ENCODE measurements at places on chromosomes 6 and 20.

GRCh38 chr6:130575557-130575956, 209.7 kb downstream of the TMEM200A start:
- no peak for DNase-seq

DNA sequence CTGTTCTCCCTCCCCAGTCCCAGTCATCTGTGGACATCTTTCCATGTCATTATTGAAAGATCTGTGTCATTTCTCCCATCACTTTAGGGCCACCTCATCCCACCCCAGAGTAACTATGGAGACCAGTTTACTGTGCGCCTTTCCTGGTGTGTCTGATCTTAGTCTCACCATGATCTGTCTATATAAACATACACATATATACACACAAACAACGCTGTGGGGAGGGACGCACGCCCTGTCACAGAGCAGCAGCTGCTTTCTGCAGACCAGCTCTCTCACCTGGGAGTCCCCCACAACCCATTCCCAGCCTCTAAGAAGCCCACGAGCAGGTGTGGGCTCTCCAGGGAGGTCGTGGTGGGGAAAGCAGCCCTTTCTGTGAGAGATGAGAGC, 68.1 kb upstream of the TOX2 start:
- DNase-seq: no peak

DNA sequence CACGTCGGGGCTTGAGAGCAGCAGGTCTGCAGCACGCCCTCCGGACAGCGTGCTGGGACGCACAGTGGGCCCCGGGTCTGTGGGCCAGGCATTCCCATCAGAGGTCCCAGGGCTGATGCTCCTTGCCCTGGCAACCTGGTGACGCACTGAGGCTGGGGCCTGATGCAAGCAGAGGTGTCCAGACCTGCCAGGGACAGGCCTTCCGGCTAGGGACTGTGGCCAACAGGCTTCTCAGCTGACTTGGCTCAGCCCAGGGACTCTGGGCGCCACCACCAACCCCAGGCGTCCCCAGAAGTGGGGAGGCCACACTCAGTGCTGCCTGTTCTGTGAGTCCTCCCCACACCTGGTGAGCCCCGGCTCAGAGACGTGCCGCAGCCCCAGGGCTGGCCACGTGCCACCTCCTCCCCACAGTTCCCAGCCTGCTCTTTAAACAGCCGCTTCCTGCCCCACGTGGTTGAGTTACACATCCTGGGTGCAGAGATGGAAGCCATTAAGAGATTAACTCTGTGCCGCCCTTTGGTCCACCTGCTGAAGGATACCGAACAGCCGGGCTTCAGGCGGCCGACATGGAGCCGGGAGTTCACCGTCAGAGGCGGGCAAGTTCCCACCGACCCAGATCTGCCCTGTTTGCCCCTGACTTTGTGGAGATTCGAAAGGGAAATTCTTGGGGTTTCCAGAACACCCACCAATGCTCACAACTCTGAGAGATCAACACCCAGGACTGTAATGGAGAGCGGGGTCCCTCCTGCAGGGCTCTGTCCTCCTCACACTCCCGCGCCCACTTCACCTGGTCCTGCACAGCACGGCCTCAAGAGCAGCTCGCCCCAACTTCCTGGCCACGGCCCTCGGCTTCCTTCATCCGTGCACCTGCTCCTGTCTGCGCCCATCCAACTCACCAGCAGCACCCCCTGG, 37.6 kb upstream of the ZBP1 start:
- no peak for DNase-seq

DNA sequence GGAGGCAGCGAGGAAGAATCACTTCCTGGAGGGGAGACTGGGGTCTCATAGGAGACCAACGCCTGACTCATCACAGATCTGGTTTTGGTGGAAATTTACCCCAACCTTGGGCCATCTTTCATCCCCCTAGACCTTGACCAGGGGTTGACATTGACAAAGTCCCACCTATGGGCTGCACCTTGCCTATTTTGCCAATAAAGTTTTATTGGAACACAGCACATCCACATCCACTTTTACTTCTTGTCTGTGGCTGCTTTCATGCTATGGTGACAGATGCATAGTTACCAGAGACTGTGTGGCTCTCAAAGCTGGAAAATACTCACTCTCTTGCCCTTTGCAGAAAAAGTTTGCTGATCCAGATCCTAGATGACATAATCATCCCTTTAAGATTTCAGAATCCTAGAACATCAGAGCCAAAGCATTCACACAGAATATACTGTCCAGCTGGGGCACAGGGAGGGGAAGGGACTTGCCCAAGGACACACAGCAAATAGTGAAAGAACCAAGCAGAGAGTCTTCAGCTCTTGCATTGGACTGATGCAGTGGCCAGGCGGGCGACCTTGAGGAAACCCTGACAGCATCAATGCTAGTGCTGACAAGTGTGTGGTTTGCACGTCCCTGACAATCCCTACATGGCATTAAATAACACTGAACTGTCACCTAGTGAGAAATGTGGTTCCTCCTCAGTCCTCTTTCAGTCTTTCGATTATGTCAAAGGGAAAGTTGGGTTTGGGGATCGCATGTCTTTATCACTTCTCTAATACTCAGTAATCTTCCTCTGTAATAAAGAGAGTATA, 41.2 kb downstream of the CD40 start:
- DNase-seq: no peak

GRCh38 chr6:119575721-119576120, 226.2 kb upstream of the MAN1A1 start:
- DNase-seq: peak; percentile 34

GRCh38 chr6:82624251-82624650, 260.6 kb downstream of the TPBG start:
- no peak for DNase-seq

DNA sequence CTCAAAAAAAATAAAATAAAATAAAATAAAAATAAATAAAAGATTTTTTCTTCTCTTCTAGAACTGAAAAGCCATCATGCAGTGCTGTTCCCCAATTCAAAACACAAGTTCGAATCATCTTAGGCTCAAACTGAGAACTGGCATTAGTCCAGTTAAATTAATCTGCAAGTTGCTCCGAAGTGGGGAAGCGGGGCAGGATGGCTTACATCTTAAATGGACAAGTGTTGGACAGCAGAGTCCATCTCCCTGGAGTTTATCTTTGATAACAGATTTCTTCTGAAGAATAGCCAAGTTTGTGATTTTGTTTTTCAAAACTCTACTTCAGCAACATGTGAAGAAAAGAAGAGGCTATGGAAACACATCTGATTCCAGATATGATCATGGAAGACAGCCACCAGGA, 111.3 kb upstream of the ASF1A start:
- DNase-seq: no peak

- DNase-seq: no peak
Observed at GRCh38 chr6:147331401-147331800, 127.2 kb downstream of the STXBP5 start.

DNA sequence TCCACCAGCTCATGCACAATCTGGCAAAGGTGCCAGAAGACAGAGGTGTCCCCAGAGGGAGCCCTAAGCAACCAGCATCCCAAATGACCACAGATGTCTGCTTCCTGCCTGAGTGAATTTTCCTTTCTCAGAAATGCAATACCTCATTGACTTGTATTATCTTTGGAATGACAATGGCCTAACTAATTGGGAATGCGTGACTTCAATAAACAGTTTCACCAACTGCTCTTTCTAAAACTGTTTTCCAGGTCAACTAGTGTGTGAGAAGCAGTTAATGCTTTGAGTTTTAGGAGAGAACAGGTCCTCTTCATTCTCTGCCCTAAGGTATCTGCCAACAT, 108.9 kb upstream of the SNX9 start:
- DNase-seq: peak; percentile 23

- peak; percentile 27 for DNase-seq
Observed at GRCh38 chr20:58652606-58653294, 1.7 kb downstream of the STX16 start.

GRCh38 chr20:1383623-1384404, 9.0 kb downstream of the FKBP1A start:
- no peak for DNase-seq

DNA sequence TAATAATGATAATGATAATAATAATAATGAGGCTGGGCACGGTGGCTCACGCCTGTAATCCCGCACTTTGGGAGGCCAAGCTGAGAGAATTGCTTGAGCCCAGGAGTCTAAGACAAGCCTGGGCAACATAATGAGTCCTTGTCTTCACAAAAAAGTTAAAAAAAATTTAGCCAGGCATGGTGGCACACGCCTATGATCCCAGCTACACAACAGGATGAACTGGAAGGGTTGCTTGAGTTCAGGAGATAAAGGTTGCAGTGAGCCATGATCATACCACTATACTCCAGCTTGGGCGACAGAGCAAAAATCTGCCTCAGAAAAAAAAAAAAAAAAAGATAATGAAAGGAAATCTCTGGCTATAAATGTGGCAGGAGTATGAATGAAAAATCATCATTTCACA, 213.4 kb downstream of the HIVEP2 start:
- DNase-seq: no peak

DNA sequence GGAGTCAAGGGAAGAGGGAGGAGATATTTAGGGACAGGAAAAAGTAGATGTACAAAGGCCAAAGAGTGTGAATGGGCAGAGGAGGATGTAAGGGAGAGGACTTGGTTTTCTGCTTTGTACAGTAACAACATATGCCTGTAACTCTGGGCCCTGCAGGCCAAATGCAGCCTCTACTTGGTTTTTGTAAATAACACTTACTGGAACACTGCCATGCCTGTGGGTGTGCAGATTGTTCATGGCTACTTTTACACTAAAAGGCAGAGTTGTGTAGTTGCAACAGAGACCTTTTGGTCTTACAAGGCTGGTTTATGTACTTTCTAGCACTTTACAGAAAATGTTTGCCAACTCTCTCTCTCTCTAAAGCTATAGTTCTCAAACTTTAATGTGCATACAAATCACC, 157.1 kb downstream of the PHACTR1 start:
- DNase-seq: no peak
